HepG2 (cell line): ENCODE measurements at places on chromosomes 1 and 21.

DNA sequence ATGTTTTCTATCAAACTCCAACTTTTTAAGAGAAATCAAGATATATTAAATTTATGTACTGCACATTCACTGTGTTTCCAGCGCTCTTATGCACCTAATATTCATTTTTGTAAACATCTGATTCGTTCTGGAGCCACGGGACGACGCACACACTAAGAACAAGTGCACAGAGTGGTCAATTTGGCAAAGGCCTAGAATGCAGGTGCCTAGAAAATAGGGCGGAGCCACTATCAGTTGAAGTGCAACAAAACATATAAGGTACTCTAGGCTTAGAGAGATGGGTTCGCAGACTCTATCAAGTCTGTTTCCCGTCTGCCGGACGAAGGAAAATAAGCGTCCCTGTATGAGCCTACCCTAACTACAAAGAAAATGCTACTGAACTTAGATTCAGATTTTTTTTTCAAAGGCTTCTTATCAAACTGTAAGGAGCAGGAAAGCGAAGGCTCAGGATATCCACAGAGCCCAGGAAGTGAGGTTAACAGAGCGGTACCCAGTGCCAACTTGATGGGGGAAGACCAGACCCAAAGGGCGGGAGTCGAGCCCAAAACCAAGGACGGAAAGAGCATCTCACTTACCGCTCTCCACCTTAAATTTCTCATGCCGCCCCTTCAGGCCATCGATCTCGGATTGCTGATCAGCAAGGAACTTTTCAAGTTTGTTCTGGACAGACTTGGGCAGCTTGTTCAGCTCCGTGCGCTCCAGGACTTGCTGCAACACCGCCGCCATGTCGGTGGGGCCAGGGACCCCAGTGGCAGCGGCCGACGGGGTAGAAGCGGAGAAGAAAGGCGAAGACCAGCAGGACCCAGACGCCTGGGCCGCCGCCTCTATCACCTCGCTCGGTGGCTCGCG lies 526 bp downstream of the TPR start:
- DNase-seq, result peak; percentile 54

GRCh38 chr1:165259706-165260428 lies 96.6 kb downstream of the LMX1A start:
- no peak for DNase-seq

GRCh38 chr21:41956926-41957729 lies 3.3 kb upstream of the C2CD2 start:
- no peak for DNase-seq

DNA sequence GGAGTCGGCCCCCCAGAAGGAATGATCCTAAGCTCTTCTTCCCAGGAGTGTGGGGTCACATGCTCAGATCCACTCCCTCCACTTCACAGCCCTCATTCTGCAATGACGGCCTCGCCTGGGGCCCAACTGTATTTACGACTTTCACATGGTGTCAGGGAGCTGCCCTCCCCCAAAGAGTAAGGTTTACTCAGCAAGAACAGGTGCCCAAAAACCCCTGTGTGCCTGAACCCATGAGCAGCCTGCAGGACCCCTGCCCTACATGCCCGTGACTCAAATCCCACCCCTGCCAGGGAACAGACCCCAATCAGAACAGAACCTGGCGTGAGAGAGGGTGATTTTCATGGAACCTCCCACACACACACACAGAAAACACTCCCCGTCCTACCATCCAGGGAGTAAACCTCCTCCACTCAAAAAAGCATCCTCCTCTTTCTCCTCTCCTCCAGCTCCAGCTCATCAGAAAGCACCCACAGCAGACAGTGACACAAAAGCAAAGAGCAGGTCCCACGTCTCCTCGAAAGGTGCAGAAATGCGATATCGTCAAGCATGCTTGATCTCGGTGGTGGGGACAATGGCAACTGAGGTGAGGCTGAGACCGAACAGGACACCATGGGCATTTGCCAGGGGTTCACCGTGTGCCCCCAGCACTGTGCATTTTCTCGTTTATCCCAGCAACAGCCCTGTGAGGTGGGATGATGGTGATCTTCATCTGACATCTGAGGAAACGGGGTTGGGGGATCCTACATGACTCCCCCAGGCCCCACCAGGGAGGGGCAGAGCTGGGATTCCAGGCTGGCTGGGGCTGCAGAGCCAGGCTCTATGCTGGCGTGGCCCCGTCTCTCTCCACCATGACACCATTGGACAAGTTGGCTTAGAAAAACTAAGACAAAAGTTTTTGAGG lies 397.9 kb downstream of the NPHP4 start:
- no peak for DNase-seq

- no peak for DNase-seq
These were observed 3.2 kb downstream of the GSTM2 start for GRCh38 chr1:109671067-109671466.

- no peak for DNase-seq
These were observed 142.8 kb downstream of the ATG4C start for GRCh38 chr1:62926681-62927252.

GRCh38 chr1:201409440-201409839 lies 10.3 kb upstream of the LAD1 start:
- no peak for DNase-seq

DNA sequence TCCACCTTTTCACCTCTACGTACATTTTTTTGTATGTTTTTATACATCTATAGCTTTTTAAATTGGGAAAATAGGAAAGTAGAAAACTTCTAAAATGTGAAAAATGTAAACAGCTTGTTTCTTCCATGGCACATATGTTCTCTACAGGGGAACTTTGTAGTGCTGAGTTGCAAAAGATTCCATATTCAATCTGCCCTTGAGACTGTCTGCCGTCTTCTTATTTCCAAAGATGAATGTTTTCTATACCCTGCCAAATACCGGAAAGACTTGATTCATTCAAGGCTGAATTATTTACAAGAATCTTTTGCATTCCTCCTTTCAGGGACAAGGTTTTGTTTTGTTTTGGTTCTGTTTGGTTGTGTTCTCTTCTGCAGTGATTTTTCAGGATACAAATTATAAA lies 1334.5 kb upstream of the ADGRL4 start:
- DNase-seq, result no peak

GRCh38 chr1:107004421-107004820 lies 52.1 kb upstream of the PRMT6 start:
- no peak for DNase-seq

DNA sequence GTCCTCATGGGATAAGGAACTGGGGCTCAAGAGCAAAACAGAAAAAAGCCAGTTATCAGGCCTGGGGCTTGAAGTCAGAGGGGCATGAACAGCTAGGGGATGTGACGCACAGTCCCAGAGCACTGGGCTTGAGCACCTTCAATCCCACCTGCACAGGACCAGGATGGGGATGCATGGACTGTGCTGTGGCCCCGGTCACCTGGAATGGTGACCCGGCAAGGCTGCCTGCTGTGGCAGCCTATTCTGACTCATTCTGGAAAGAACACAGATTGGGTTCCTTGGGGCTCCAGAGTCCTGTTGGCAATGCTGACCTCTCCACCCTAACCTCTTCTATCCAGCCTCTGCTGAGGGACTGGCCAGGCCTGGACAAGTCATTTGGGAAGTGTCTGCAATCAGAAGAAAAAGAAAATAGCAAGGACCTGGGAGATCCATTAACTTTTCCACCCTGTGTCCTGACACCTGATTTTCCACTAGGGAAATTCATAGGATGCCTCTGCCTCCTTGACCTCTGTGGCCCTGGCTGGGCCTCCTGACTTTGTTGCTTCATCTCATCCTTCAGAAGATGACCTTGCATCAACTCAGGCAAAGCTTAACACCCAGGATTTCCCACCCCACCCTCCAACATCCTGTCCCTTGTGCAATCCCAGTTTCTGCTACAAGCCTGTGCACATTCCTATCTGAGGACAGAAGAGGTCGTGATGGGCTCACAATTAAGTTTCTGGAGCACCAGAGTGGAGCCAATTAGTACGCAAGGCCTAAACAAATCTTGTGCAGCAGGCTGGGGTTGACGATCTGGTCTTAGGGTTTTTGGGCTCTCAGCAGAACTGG lies 17.9 kb upstream of the FMOD start:
- DNase-seq, result no peak

- no peak for DNase-seq
These were observed 21.7 kb upstream of the COL6A1 start for GRCh38 chr21:45959779-45960390.

DNA sequence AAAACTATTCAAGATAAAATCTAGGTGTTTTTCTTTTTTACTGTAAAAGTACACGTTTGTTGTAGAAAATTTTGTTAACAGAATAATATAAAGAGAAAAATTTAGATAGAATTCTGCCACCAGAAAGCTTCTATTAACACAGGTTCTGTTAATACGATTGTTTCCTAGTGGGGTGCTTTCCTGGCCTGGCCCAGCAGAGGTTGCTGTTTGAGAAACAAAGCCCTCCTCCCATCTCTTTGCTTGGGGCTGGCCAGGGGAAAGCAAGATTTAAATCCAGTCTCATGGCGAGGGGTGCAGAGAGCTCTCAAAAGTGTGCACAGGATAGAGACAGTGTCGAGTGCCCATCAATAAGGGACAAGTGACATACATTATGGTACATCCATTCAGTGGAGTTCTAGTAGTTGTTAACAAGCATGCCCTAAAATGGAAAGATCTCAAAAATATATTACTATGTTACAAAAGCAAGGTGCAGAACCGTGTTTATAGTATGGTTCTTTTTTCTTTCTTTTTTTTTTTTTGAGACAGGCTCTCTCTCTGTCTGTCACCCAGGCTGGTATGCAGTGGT lies 14.6 kb upstream of the ACBD3 start:
- DNase-seq, result no peak

DNA sequence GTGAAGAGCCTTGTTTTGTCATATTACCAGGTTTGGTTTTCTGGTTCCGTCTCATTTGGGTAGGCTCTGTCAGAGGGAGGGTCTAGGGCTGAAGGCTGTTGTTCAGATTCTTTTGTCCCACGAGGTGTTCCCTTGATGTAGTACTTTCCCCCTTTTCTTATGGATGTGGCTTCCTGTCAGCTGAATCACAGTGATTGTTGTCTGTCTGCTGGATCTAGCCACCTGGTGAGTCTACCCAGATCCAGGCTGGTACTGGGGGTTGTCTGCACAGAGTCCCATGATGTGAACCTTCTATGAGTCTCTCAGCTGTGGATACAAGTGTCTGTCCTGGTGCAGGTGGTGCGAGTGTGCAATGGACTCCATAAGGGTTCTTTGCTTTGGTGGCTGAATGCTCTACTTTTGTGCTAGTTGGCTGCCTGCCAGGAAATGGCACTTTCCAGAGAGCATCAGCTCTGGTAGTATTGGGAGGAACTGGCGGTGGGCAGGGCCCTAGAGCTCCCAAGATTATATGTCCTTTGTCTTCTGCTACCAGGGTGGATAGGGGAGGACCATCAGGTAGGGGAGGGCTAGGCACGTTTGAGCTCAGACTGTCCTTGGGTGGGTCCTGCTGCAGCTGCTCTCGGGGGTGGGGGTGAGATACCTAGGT lies 246.0 kb downstream of the RYR2 start:
- no peak for DNase-seq

DNA sequence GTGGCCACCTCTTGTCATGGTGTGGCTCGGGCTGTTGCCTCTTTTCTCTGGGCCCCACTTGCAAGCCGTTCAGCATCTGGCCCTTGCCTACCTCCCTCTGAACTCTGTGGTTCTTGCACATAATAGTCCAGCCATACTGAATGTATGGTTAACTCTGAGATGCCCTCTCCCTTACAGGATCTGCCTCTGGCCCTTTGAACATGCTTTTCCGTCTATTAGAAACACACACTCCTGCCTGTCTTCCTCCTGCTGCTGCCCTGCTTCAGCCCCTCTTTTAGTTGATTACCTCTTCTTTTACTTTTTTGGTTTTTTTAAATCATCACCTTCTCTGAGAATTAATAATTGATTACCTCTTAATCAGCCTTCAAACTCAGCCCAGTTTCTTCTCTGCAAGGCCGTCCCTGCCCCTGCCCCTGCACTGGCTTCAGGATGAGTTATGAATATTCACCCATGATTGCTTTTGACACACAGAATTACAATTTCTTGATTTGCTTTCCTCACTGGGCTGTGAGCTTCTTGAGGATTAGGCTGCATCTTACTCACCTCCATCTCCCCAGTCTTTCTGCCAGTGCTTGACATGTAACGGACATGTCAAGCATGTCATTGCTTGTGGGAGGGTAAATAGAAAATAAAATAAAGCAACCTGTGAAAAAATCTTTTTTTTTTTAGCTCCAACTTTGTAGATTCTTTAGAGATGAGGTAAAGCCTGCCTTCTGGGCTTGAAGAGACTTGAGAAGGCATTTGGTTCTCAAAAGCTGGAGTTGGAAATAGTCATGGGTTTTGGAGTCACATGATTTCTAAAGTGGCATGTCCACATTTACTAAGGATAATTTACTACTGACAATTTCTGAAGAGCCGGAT lies 158.3 kb downstream of the PLXNA2 start:
- DNase-seq, result no peak

DNA sequence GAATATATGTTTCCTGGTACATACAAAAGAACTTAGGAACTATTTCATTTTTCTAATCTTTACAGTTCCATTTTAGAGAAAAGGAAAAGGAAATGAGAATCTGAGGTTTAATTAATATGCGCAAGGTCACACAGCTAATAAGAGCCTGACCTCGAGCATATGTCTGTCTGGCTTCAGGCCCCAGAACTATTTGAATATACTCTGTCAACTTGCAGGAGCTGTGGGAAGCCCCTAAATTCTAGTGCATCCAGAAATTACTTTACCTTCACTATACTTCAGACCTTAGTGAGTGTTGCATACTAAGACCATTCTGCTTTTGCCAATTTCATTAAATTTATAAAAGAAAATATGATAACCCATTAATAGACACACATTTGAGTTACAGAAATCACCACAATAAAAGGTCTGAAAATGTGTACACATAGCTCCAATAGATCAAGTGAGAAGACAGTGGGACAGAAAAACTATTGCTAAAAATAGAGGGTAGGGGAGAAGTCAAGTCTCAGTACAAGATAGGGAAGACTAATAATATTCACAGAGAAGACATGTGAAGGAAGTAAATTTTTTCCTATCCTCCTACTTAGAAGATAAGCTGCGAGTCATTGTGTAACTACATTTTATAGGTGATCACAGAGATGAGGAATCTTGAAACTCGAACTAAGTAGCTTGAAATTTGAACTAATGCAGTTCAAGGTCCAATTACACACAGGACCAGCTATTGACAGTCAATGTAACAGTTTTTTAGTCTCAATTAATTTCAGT lies 3.8 kb downstream of the RGS13 start:
- no peak for DNase-seq

- no peak for DNase-seq
These were observed 2.3 kb downstream of the DENND4B start for GRCh38 chr1:153944005-153944826.

- no peak for DNase-seq
These were observed 48.9 kb upstream of the B3GALNT2 start for GRCh38 chr1:235553112-235553551.

GRCh38 chr1:153610811-153611301 lies 2.1 kb downstream of the S100A16 start:
- DNase-seq, result no peak
